ENCODE measurements at places on chromosomes 12 and 14.

GRCh38 chr12:1083889-1084262 is 92.9 kb downstream of the ERC1 start:
- no peak for DNase-seq

DNA sequence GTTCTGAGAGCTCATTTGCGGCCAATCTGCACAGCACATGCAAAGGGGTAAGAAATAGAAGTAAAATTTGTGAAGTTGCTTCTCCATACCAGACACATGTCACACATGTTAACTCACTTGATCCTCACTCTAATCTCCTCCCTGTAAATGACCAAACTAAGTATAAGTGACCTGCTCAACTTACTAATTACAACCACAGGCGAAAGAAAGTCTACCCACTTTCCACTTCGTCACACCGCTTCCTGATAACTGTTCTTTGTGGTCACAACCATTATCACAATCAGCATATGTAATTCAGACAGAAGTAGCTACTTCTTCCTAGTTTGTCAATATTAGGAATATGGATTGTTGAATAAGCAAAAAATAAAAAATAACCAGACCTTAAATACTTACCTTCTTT is 293.7 kb upstream of the CLEC14A start:
- no peak for DNase-seq

DNA sequence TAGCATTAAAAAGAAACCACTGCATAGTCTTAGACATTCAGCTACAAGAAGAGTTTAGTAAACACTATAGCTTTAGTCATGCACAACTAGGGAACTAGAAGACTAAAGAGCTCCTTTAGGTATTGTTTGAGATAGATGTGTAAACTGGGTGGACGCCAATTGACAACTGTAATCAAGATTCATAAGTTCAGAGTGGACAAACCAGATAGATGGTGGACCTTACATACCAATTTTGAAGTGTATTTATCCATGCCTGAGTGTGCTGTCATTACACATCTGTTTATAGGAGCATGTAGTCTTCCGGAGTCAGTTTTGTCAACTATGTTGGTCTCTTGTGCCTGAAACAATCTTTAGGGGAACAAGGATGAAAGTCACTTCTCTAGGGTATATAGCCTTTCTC is 96.6 kb downstream of the LMO3 start:
- DNase-seq: no peak

DNA sequence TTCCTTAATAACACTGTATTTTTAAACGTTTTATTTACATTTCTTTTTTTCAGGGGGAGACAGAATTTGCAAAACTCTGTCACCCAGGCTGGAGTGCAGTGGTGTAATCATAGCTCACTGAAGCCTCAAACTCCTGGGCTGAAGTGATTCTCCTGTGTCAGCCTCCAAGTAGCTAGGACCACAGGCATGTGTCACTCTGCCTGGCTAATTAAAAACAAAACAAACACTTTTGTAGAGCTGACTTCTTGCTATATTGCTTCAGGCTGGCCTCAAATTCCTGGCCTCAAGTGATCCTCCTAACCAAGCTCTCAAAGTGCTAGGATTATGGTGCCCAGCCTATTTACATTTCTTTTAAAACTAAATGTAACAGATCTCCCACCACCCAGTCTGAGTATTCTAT is 12.7 kb downstream of the CPSF6 start:
- DNase-seq: no peak

DNA sequence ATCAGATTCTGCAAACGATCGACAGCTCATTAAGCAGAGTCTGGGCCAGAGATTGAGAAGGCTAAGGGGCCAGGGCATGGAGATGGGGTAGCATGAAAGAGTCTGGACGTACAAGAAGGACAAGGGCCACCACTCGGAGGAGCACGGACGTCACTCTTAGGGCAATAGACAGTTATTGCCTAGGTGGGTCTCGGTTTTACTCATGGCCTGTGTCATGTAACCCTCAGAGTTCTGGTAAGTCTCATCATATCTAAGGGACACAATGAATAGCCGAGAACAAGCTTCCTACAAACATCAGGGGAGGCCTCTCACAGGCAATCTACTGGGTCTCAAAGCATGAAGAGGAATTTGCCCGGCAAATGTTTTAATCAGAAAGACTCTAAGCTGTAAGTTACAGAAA is 30.4 kb upstream of the ITPK1 start:
- no peak for DNase-seq

DNA sequence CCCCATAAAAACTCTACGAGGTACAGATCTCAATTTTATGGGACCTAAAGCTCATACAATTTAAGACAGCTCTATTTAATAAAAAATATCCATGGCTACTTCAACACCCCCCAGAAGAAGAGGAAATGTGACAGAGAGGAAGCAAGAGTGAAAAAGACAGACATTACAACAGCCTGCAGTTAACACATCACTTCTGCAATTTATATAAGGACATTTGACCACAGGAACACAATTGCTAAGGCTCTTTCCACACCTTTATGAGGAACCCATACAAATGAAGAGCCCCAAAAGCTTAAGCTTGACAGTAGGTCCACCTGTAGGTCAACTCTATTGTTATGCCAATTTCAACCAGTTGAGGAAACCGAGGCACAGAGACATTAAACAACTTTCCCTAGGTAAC is 5.6 kb downstream of the OR10P1 start:
- no peak for DNase-seq

- no peak for DNase-seq
Measured at GRCh38 chr12:47391566-47391965, 311.8 kb upstream of the AMIGO2 start.

DNA sequence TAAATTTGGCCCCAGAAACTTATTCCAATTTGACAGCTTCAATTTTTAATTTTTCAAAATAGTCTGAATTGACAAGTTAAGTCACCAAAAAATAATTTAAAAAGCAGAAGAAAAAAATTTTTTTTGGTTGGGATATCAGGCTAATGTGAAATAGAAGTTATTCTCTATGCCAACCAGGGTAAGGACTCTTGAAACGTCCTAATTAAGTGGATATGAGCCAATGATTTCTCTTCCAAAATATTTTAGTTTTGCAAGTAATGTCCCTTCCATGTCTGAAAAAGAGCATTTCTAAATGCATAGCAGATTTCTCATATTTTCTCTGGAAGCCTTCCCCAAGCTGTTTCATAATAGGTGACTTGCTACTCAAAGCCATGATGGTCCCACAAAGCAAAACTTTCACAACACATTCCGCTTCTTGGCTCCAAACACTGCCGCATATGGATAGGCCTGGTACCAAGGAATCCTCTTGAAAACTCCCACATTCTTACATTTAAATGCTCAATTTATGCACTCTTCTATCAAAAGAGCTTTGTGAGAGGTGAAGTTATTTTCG is 65.1 kb downstream of the SIX6 start:
- no peak for DNase-seq

DNA sequence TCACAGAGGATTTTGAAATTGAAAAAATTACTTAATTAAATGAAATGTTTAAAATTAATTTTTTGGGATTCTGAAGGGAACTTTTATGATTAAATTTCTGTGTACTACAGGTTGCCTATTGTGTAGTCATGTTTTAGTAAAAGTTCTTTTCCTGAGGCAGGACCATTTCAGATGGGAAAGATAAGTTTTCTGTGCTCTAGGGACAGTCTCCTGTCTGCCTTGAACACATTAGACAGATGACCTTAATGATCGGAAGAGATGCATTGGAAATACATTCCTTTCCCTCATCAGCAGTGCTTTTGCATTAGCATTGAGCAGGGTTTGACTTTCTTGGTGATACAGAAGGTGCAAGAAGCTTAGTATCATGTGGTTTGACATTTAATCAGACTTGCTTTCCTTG is 28.1 kb downstream of the CRADD start:
- no peak for DNase-seq

GRCh38 chr14:45199230-45199629 is 53.8 kb downstream of the MIS18BP1 start:
- DNase-seq: no peak

GRCh38 chr14:104316121-104316722 is 177.8 kb downstream of the KIF26A start:
- DNase-seq: no peak

- no peak for DNase-seq
Measured at GRCh38 chr12:106648736-106649135, 65.9 kb downstream of the RFX4 start.

DNA sequence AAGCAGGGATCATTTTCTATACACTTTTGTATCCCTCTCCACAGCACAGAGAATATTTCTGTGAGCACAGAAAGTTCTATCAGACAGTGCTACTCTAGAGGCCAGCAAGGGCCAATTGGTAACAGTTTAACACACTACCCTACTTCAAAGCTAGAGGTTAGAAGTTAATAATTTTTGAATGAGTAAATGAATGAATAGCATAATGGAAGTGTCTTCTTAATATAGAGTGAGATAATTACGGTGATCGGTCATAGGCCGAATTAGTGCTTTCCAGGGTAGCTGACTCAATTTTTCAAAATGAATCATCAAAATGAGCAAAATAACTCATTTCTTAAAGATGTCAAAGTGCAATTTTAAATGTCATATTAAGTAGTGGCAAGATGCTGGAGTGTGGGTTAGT is 67.0 kb upstream of the CCDC198 start:
- DNase-seq: no peak

- no peak for DNase-seq
Measured at GRCh38 chr12:1993871-1994371, 10.3 kb downstream of the DCP1B start.

- peak; percentile 20 for DNase-seq
Measured at GRCh38 chr14:64388533-64389285, 556 bp downstream of the MTHFD1 start.

DNA sequence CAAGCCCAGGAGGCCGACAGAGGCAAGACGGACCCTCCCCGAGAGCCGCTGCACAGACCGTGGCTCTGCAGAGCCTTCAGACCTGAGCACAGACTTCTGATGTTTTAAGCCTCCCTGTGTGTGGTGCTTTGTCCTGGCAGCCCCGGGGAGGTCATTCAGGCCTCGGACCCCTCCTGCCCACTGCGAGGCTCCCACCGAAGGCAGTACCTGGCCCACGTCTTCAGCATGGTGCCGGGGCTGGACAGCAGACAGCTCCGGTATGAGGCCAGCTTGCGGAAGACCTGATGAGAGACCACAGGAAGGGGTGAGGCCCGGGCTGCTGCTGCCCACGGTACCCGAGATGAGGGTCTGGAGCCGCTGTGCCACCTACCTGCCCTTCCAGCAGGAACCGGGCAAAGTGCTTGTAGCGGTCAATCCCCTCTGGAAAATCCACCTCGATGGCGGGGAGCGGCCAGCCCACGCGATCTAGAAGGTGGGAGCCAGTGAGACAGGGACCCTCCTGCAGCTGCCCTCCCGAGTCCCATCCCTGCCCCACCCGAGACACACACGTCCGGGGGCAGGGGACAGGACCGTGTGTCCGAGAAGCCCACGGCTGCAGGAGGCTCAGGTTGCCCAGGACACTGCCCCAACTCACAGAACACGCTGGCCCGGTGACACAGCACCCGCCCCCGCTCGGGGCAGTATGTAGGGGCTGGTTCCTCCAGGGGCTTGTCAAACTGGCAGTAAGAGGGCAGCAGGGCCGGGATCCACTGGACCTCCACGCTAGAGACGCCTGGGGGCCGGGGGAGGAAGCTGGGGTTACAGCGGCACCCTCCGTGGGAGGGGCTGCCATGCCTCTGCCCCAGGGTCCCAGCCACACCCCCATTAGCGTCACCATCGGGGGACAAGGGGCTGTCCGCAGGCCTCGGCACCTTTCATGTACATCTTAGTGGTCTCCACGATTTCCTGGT is 35.6 kb upstream of the UBC start:
- no peak for DNase-seq

DNA sequence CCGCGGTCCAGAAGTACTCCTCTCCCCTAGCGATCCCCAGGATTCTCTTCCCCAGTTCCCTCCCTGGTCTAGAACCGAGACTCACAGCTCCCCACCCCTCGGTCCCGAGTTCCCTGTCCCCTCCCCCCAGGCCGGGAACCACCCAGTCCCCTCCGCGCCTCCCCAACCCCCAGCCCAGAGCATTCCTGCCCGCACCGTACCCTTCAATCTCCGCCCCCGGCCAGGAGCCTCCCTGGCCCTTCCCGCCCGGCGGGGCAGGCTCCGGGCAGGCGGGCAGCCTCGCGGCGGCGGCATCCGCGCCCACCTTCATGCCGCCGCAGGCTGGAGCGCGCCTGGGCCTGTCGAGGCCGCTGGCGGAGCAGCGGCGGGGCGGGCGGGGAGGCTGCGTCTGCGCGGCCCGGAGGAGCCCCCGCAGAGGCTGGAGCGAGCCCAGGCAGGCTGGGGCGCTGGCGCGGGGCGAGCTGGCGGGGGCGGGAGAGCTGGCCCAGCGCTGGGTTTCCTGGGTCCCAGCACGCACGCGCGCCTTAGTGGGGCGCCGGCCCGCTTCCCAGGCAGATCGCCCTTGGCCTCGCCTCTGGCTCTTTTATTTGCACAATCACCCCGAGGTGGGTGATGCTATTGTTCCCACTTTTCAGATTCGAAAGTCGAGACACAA is 22.2 kb upstream of the GPR132 start:
- peak; percentile 41 for DNase-seq

DNA sequence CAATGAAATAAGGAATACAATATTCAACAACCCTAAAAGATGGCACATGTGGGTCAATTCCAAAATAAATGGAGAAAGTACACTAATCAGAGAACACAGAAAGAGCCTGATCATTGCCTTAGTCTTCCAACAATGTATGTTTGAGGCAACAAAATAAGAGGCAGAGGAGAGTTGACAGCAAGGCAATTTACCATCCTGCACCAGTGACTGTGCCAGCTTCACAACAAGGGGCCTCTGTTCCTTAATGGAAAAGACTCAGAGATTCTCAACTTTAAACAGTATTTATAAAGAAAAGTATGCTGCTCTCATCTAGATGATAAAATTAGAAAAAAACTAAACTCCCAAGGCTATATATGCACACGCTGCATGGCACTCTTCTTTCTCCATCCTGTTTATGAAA is 25.9 kb downstream of the EPS8 start:
- DNase-seq: no peak

DNA sequence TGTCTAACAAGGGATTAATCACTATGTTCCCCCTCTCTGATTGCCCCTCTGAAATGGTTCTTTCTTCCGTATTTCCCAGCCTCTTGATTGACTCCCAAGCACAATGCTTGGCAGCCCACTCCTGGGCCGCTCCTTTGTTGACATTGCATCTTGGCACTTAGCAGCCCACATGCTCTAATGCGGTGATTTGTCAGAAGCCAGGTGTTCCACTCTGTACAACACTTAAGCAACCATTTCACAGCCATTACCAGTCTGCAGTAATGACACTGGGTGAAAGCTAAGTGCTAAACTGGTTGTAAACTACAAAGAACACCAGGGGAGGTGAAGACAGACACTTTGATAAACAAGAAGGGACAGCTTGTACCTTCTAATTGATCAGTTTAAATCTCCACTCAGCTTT is 353.5 kb downstream of the TMEM132D start:
- DNase-seq: no peak

DNA sequence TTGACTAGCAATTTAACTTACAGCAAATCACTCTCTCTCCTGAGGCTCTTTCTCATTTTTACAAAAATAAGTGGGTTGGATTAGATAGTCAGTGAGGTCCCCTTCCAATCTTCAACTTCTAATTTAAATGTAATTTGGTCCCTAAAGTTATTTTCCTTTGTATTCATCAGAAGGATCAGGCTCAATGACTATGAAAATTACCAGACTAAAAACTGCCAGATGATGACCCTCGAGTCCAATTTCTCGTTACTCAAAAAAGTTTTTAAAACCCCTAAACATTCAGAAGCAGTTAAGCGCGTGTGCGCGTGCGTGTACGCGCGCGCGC is 34.7 kb downstream of the DICER1 start:
- no peak for DNase-seq

- no peak for DNase-seq
Measured at GRCh38 chr12:114685869-114686268, 1.9 kb upstream of the TBX3 start.

Measured in stimulated activated CD4-positive, alpha-beta T cell treated with anti-CD3 and anti-CD28 coated beads, TNF-alpha, amount 100 ng/mL, for 24 hours (primary cell).